ENCODE measurements at places on chromosomes 6 and 20.

GRCh38 chr6:89895276-89895874 lies 1.1 kb downstream of the GJA10 start:
- DNase-seq: no peak

DNA sequence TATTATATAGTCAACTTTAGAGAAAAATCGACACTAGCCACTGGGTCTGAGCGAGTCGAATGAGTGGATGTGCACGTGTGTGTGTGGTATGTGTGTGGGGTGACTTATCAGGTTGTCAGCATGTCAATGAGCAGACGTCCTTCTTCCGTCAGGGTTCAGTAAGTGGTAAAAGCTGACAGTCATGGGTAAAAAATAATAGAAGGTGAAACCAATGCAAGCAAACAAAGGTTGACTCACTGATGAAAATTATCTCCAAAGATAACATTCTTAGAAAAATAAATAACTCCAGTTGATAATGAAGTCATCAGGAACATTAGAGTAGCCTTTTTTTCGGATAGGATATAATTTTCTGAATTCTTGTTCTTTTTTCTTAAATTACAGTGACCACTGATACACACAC lies 243.8 kb upstream of the FOXQ1 start:
- no peak for DNase-seq

DNA sequence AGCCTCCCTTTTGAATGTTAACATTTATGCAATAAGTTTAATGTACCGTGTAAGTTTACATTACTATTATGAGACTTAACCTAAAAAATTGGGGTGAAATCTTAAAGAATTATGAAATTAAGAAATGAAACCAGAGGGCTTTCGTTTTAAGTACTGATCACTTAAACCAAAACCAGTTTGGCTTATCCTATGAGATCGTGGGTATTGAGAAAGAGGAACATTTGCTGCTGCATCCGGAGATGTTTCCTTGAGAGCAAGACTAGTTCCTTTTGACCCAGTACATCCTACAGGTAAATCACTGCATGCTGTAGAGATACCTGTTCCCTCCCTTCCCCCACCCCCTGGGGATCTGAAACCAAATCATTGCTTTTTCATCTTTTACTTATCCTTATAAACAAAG lies 201.3 kb downstream of the ESR1 start:
- DNase-seq: no peak

DNA sequence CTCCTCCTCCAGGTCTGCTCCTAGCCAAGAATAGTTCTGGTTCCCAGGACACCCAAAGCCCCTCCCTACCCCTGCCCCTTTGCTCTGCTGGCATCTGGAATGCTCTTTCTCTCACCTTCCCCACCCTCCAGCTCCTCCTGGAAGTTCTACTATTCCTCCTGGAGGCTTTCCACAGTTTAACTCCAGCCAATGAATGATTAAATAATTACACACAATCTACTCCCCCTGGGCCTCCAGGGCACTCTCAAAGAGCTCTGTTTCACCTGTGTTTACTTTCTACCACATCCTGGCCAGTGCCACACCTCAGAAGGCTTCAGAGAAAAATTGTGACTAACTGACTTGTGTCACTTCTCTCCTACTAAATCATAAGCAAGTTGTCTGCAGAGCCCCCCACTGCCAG lies 36.2 kb downstream of the GCM1 start:
- no peak for DNase-seq

DNA sequence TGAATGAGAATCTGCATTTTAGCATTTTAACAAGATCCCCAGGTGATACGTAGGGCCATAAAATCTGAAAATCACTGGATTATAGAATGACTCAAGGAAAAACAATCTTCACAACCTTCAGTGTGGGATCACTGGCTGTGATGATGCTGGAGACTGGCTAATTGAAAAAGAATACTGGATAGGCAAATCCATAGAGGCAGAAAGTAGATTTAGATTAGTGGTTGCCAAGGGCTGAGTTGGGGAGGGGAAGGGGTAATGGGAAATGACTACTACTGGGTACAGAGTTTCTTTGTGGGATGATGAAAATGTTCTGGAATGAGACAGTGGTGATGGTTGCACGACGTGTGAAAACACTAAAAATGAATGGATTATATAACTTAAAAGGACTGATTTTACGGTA lies 84.1 kb downstream of the CDK19 start:
- DNase-seq: no peak

DNA sequence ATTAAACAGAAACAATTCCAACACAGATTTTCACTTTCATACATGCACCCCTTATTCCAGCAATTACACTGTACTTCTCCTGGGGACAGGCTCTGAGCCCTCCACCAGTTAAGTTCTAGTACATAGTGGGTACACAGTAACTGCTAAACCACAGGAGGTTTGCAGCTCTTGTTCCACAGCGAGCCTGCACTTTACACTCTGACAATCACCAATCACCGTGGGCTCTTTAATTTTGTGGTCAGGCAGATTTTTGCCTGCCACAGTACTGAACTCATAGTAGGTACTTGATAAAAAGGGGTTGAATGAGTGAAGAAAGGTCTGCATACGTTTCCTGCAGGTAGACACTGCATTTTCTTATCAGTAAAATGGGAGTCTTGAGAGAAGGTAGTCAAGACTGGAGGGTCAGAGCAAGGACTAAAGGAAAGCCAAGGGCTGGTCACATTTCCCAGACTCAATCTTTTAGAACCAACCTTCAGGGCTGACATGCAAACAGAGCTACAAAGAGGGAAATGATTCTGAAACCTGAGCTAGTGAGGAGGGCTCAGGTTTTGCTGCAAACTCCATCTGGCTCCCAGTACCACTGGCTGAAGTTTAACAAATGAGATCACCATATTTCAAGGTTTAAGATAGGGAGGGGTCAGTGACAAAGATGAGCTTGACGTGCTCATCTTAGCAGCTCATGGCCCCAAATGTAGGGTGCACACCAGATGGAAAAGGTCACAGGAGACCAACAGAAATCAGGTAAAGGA lies 404.6 kb downstream of the BTBD9 start:
- DNase-seq: no peak

- no peak for DNase-seq
Measured at GRCh38 chr20:25351024-25351360, 39.6 kb downstream of the ABHD12 start.

DNA sequence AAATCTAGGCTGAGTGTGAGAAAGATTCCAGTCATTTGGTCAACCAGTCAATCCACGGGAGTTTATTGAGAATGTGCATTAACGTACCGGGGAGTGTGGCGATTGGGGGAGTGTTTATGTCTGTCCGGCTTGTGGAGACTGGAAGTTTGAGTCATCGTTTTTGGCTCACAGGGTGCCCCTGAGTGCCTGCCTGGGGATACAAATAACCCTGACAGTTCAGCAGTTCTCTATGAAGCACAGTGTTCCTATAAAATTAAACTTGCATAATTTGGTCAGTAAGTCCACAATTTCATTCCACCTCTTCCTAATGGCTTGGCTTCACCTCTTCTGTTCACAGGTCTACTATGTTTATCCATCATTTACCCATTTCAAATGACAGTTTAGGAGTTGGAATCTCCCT lies 72.6 kb upstream of the PLEKHG1 start:
- no peak for DNase-seq

- no peak for DNase-seq
Measured at GRCh38 chr6:39818695-39819094, 26.5 kb downstream of the DAAM2 start.

GRCh38 chr6:90865513-90865912 lies 278.6 kb upstream of the MAP3K7 start:
- no peak for DNase-seq

- no peak for DNase-seq
Measured at GRCh38 chr6:37496951-37497885, 2.5 kb downstream of the CCDC167 start.

- no peak for DNase-seq
Measured at GRCh38 chr6:160781298-160781697, 79.3 kb downstream of the PLG start.

- no peak for DNase-seq
Measured at GRCh38 chr20:20211274-20211987, 156.5 kb upstream of the INSM1 start.

DNA sequence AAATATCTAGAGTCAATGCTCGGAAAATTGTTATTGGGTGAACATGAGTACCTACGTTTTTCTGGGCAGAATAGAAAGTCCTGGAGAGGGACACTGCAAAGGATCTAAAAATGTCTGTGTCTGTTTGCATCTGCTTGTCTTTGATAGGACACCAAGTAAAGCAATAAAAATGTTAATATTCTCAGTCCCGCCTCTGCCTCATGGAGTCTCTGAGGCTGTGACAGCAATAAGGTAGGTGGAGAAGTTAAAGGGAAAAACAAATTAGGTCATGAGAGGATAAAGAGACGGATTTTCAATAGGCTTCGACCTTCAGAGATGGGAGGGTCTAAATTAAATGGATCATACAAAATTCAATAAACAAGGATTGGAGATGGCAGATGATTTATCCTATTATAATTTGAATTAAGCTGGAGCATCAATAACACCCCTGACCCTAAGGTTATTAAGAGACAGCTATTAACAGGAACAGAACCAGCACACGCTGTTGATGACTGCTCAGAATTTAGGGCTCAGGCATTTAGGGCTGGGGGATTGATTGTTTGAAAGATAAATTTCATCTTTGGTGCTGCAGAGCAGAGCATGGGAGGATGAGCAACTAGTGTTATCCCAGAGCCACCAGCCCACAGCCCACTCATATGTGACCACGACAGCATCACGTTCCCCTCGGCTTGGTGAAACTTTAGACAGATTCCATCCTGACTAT lies 620.3 kb upstream of the CDH4 start:
- no peak for DNase-seq

DNA sequence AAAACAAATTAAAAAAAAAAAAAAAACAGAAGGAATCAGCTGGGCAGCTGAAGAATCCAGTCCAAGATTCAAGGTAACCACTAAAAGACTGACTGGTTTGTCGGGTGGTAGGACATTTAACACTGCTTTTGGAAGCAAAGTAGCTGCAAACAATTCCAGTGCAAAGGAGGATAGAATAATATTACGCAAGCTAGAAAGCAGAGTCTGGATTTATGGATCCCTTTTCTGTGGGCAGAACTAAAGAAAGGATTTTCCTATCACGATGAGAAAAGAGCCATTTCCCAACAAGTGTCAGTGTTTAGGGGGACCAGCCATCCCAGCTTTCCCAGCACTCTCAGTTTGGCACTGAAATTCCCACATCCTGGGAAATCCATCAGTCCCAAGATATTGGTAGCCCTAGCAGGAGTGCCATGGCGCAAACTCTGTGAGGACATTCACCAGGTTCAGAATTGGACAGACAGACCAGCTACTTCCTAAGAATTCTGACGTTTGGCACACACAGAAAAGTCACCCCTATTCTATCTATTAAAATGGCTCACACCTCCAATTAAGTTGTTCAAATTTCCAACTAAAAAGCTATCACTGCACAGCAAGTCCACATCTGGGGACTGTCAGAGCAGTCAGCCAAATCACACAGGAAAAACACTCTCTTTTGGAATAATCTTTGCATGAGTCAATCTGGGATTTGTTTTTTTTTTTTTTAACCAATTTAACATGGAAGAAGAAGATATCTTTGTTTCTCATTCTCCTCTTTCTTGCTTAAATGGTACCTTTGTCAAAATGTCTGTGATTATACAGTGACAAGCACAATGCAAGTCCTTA lies 356.8 kb upstream of the ARID1B start:
- DNase-seq: no peak

GRCh38 chr6:107330168-107330567 lies 129.2 kb downstream of the PDSS2 start:
- no peak for DNase-seq

DNA sequence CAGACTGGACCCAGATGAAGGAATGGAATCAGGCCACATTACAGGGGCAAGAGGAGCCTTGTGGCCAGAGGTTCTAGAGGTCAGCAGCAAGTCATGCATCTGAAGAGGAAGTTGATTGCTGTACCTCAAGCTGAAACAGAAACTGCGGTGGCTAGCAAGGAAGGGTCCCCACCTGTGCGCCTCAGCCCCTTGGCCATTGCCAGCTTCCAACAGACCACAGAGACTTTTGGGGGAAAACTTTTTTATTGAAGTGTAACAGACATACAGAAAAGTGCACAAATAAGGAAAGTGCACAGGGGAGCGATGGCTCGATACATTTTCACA lies 26.8 kb upstream of the SLC9A8 start:
- no peak for DNase-seq

- DNase-seq: no peak
Measured at GRCh38 chr6:25794784-25795183, 37.1 kb downstream of the SLC17A1 start.

GRCh38 chr20:50561379-50562078 lies 51.3 kb downstream of the PTPN1 start:
- DNase-seq: no peak

- no peak for DNase-seq
Measured at GRCh38 chr6:105432797-105433196, 29.9 kb upstream of the PREP start.

DNA sequence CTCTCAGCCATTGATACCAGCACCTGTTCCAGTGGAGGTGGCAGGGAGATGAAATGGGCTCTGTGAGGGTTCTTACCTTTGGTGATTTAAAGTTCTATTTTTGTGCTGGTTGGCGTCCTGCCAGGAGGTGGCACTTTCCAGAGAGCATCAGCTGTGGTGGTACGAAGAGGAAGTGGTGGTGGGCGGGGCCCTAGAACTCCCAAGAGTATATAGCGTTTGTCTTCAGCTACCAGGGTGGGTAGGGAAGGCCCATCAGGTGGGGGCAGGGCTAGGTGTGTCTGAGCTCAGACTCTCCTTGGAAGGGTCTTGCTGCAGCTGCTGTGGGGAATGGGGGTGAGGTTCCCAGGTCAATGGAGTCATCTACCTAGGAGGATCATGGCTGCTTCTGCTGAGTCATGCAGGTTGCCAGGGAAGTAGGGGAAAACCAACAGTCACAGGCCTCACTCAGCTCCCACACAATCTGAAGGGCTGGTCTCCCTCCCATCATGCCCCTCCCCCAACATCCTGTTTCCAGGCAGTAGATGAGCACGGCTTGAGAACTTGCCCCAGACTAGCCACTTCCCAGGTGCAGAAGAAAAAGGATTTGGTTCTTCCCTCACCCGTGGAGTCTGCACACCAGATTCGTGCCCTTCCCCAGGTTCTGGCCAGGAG lies 46.6 kb downstream of the MOXD1 start:
- DNase-seq: no peak

- no peak for DNase-seq
Measured at GRCh38 chr6:166472636-166473035, 89.9 kb upstream of the MPC1 start.

DNA sequence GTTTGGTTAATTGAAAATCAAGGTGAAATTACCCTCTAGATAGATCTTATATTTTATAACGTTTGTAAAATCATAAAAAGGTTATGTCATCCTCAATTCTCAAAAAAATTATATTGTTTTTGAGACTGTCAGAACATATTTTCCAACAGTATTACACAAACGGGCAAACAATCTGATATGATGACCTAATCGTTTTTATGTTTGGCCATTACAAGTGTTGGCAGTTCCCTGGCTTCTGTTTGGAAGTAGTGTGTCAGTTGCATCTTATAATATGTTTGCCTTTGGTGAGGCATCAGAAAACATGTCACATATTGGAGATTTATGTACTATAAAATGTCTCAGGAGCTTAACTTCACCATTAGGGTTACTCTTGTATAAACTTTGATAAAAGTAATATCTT lies 308.1 kb upstream of the EPHA7 start:
- DNase-seq: no peak

- no peak for DNase-seq
Measured at GRCh38 chr20:48709744-48710143, 118.1 kb downstream of the PREX1 start.
